ENCODE measurements at places on chromosomes 2 and 18.
A peak's percentile ranks its signal among the peaks of the same experiment; 100 is the strongest.

GRCh38 chr2:218961651-218962570, 2.4 kb downstream of the CDK5R2 start:
- DNase-seq = no peak

DNA sequence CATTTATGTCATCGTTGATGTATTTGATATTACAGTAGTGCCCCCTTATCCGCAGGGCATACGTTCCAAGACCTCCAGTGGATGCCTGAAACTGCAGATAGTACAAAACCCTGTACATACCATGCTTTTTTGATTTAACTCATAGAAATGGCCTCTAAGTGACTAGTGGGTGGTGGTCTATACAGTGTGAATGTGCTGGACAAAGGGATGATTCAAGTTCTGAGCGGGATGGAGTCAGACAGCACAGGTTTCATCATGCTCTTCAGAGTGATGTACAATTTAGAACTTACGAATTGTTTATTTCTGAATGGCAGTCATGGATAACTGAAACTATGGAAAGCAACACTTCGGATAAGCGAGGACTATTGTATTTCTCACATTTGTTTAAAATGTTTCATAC, 473.1 kb upstream of the FANCL start:
- DNase-seq = no peak

DNA sequence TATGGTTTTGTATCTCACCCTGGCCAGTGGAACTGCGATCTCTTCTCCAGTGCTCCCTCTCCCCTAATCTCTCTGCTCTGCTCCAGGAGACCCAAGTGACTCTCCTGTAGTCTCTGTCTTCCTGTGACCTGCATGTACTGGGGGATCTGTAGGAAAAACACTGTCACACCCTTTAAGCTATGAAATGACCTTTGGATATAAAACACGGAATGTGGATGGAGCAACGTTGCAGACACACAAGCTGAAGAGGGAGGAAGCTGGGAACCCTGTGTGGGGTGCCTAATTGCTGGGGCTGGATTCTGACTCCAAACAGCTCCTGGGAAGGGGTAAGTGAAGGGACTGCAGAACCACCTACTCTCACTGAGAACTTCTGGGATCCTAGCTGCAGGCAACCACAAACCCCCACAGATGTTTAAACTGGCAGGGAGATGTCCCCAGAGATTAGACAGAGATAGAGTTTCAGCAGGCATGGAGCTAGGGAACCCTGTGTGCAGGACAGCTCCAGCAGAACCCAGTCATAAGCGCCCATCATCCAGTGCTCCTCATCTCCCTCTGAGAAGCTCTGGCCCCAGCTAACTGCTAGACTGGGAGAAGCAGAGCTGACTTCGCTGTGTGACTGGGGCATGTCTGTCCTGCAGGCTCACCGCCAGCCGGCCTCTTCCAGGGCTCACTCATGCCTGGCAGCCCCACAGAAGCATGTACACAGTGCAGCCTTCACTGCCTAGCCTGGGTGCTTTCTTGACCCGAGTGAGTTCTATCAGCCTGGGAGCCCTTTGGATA, 482.7 kb upstream of the SETBP1 start:
- no peak for DNase-seq

DNA sequence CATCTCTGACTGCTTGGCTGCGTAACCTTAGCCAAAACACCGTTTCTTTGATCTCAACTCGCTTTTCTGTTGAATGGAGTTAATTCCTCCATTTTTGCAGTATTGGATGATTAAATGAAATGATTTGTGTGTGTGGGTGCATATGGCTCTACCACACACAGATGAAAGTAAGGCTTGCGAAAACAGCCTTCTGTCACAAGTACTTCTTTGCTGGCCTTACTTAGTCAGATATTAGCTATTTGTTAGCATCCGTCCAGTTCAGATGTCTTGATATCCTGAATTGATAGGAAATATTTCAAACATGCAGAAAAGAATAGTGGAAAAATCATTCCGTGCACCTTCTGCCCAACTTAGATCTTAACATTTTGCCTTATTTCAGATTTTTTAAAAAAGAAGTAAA, 21.8 kb downstream of the NCOA1 start:
- no peak for DNase-seq

- DNase-seq = peak; percentile 11
Observed at GRCh38 chr2:56444339-56444738, 260.5 kb downstream of the CCDC85A start.

GRCh38 chr18:3250237-3251107, 2.9 kb downstream of the MYL12A start:
- no peak for DNase-seq

DNA sequence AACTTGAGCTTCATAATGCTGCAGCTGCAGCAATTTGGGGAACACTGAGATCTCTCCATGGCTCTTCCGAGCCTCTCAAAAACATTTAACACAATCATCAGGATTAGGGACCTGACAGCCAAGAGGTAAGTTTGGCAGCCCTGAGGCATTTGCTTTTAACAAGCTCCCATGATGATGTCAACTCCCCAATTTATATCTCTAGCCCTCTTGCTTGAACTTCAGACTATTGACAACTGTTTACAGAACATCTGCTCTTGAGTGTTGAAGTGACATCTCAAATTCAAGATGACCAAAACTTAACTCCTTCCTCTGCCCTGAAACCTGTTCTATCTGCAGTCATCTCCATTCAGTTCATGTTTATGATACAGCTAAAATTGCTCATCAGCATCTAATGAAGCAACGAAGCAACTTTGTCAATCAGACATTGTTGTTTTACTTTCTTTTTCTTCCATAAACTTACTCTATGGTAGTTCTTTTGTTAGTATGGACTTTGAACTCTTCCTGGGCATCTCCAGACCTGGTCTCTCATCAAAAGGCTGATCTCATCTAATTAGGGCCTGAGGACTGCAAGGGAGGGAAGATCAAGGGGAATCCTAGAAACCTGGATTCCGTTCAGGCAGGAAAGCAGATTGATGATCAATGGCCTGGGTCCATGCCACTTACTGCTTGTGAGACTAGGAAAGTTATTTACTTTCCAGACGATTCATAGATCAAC, 48.1 kb downstream of the SEMA4F start:
- DNase-seq = no peak

DNA sequence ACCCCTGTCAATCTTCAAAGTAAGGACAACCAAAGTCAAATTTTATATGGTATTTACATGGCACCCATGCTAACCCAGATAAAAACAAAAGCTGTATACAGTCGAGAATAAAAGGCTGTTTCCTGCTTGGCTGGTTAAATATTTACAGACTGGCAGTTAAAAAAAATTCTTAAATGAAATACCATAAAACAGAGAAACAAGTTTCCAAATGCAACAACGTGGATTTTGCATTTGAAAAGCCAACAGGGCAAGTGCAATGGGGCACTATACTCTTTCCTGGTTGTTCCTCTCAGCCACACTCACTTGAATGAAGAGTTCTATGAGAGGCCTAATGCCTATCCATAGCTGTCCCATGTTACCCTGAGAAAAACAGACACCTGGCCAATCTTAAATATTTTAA, 6.1 kb upstream of the NR4A2 start:
- DNase-seq = no peak

GRCh38 chr2:51511002-51511401, 479.1 kb upstream of the NRXN1 start:
- DNase-seq = no peak

DNA sequence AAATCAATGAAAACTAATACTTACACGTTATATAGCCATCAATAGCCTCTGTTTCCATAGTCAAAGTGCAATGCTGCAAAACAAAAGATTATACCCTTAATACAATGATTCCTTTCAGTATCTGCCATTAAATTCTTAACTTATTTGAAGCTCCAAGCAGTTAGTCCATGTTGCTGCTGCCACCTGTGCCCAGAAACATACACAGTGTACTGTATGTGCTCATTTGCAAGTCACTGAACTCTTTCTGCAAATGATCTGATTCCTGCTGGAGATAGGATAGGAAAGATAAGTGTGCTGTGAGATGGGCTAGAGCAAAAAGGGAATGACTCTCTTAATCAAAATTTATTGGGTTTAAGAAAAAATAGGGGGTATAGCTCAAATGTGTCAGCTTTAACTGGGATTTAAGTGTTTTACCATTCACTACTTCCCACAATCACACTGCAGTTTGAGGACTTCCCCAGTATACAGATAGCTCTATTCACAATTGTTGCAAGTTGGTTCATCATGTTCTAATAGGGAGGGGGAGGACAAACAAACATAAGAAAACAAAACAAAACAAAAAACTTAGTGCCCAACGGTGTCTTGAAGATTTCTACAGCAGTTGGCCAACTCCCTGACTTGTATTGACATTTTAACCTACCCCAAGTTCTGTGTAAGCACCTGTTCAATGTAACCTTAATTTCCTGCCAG, 2.7 kb downstream of the IKZF2 start:
- no peak for DNase-seq

DNA sequence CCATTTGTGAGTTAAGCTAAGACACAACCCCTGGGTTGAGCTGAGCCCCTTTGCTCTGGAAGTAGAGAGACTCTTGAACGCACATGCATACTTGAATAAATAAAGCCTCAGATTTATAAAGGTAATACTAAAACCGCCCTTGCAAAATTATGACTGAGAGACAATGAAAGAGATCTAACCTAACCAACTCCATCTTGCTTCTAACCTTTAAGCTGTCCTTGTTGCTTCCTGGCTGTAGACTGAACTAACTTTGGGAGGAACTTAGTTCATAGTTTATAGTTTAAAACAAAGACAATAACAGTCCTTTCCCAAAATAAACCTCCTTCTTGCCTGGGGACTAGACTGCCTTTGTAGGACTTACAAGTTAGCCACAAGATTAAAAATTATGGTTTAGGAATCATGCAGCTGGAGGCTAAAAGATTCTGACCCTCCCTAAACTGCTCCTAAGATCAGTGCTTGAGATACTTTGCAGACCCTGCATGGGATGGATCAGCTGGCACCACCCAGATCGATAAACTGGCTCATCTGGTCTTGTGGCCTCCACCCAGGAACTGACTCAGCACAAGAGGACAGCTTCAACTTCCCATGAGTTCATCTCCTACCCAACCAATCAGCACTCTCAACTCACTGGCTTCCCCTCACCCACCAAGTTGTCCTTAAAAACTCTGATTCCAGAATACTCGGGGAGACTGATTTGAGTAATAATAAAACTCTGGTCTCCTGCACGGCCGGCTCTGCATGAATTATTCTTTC, 240.2 kb upstream of the SLC14A2 start:
- no peak for DNase-seq

DNA sequence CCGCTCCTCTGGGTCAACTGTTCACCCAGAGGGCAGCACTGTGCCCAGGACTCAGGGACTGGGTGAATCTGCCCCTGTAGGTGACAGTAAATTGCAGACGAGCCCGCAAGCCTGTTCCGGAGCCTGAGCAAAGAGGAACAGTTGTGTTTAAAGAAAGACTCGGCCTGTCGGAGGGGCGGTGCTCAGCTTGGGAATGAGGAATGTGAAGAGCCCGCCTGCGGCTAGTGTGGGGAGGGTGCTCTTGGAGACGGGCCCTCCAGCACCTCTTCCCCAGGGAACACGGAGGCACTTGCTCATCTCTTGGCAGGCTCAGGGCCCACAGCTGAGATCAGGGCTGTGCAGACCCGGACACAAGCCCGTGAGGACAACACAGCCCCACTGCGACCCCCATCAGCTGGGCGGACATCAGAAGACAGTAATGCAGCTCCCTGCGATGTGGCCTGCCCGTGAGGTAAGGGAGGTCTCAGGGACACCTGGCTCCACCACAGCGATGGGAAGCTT, 299.0 kb downstream of the NDUFA10 start:
- no peak for DNase-seq

- no peak for DNase-seq
Observed at GRCh38 chr2:162069267-162069903, 4.6 kb downstream of the DPP4 start.

DNA sequence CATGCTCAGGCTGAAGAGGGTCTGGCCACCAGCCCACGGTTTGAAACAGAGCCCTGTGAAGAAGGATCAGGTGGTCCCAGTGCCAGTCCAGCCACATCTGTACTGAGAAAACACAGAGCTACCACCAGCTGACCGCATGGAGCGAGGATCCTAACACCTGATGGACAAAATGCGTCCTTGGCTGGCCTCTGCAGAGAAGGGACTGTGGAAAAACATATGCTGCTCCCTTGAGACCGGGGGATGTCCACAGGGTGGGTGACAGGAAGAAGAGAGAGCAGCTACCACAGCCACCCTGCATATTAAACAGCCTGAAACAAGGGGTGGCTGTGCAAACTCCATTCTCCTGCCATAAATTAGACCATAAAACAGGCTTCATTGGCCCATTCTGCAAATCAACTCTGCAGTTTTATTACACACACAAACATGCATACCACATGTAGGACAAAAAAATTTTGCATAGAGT, 137.2 kb downstream of the BCL2 start:
- DNase-seq = no peak

- DNase-seq = no peak
Observed at GRCh38 chr2:95375532-95376150, 26.9 kb upstream of the FAHD2A start.

- no peak for DNase-seq
Observed at GRCh38 chr2:85741833-85742455, 11.8 kb upstream of the ATOH8 start.

DNA sequence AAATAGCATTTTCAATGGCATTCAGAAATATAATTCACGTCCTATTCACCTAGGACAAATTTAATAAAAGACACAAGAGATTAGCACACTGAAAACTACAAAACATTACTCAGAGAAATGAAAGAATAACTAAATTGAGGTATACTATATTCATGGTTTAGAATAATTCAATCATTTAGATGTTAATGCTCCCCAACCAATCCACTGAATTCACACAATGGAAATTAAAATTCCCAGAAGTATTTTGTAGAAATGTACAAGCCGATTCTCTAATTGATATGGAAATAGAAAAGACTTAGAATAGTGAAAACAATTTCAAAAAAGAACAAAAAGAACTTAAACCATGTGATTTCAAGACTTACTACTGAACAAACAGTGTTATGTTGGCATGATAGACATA, 212.2 kb downstream of the ZEB2 start:
- no peak for DNase-seq

DNA sequence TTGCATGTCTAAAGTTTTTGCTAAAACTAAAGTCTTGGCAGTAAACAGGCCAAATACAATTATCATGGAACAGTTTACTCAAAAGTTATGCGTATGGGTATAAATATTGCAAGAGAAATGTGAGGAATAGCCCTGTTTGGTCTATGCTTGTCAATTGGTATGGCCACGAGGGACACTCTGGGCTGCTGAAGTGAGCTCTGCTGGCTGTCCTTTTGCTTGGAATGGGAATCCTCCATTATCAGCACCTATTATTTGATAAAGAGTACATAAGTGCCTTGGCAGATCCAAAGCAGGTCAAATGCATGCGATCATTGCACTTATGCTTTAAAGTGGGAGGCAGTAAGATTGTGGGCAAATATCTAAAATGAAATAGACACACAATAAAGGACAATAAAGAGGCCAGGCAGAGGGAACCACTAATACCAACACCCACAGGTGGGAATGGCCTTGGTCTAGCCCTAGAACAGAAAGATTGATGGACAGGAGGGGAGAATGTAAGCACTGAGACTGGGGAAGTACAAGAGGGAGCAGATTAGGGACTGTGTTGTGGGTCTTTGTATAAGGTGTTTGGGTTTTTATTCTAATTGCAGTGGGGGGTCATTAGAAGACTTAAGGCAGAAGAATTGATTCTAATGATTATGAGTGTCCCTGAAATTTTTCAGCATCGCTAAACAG, 60.0 kb upstream of the NOSTRIN start:
- no peak for DNase-seq
